ENCODE measurements at places on chromosomes 5 and 9.
A peak's percentile ranks its signal among the peaks of the same experiment; 100 is the strongest.

- no peak overlapping the region for H3K27ac ChIP-seq
- no peak overlapping the region for H3K4me3 ChIP-seq
- no peaks in the 10 kb centered on the region for H3K36me3 ChIP-seq
- DNase-seq: no peak
- H3K27me3 ChIP-seq: no peaks in the 10 kb centered on the region
These were observed 831.7 kb downstream of the MTRR start for GRCh38 chr5:8700671-8701070.

GRCh38 chr9:113131689-113132151 is 19.1 kb upstream of the SLC31A2 start:
- H3K36me3 ChIP-seq: no peaks in the 10 kb centered on the region
- no peak overlapping the region for H3K4me3 ChIP-seq
- H3K27ac ChIP-seq: no peak overlapping the region

- no peak overlapping the region for H3K27ac ChIP-seq
- H3K36me3 ChIP-seq: no peaks in the 10 kb centered on the region
- H3K27me3 ChIP-seq: no peaks in the 10 kb centered on the region
- peaks cover 17% of the 10 kb centered on the region for H3K4me1 ChIP-seq
These were observed 42.7 kb downstream of the SVEP1 start for GRCh38 chr9:110536822-110537221.

DNA sequence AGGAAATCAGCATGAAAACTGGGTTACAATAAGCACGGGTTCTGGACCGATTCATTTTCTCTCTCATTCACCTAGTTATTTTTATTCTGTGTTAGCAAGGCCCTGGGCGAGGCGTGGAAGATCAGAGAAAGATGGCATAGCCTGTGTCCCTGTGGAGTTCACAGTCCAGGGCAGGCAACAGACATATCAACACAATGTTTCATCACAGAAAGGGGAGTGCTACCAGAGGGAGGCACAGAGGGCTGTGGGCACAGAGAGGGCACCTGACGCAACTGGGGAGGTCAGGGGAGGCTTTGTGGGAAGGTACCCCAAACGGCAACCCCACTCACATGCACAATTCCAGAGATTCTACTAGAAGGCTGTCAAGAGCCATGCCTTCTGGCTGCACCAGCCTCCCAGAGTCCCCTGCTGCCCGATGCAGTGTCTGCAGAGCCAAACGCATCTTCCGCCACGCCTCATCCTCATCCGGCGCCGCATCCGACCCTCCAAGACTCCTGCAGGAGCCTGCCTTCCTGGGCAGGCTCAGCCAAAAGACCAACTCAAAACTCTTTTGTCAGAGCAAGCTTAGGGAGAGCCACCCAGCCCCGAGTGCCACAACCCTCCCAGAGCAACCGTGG is 1.4 kb downstream of the FAM193B start:
- H3K36me3 ChIP-seq: peaks cover 7% of the 10 kb centered on the region
- H3K27ac ChIP-seq: peak overlapping the region; percentile 84
- no peaks in the 10 kb centered on the region for H3K27me3 ChIP-seq
- peak overlapping the region; percentile 90 for H3K4me3 ChIP-seq
- DNase-seq: no peak

DNA sequence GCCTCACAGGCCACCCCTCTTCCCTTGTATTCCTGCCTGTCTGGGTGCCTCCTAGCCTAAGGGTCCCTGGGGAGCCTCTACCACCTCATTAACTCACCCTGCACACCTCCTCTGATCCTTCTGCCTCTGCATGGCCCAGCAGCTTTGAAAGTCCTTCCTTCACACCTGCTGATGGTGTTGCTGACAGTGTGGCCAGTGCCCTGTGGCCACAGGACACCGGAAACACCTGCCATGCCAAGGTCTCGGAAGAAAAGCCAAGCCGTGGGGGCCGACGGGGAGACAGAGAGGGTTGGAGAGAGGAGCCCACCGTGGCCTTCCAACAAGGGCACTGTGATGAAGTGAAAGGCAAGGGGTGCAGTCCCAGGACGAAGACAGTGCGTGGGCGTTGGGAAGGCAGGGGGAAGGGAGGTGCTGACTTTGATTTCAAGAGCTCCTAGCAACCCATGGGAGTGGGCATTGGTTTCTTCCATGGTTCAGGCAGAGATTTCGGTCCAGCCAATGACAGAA is 4.1 kb downstream of the BTNL9 start:
- no peak overlapping the region for H3K4me3 ChIP-seq
- no peaks in the 10 kb centered on the region for H3K36me3 ChIP-seq
- DNase-seq: no peak
- no peak overlapping the region for H3K27ac ChIP-seq
- no peaks in the 10 kb centered on the region for H3K4me1 ChIP-seq

DNA sequence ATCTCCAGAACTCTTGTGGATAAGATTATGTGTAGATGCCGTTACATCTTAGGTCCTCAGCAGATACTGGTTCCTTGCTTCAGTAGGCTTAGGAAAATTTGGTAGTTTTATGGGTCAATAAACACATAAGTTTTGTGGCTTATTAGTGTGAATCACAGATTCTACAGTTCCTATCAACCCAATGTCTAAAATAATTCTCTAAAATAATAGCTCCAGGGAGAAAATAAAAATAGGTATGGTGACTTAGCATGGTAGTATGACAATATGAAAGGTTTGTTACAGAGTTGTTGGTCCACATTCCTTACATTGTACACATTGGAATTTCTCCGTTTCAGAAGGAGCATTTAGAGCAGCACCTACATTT is 91.7 kb downstream of the AOPEP start:
- H3K27ac ChIP-seq: peak overlapping the region; percentile 77
- H3K36me3 ChIP-seq: peaks cover 8% of the 10 kb centered on the region
- no peak for DNase-seq
- peaks cover 61% of the 10 kb centered on the region for H3K4me1 ChIP-seq

GRCh38 chr5:134083517-134083916 is 31.0 kb upstream of the TCF7 start:
- H3K27ac ChIP-seq: no peak overlapping the region
- peak; percentile 58 for DNase-seq
- H3K4me3 ChIP-seq: no peak overlapping the region
- peaks cover 6% of the 10 kb centered on the region for H3K4me1 ChIP-seq
- peaks cover 1% of the 10 kb centered on the region for H3K27me3 ChIP-seq

DNA sequence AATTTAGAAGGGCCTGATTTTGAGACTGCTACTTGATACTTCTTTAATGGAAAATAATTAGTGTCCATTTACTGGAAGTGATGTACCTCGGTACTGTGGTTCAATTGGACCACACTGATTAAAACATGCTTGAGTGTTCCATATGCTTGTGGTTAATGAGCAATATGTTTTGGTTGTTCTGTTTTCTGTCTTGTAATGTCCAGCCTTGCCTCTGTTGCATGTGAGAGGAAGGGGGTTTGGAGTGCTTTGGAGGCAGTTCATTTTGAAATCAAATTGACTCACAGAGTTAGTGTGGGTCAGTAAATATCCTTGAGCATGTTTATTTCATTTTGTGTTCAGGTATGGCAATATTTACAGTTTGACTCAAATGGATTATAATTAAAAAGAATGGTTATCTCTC is 334.4 kb downstream of the ARHGEF28 start:
- H3K4me1 ChIP-seq: peaks cover 9% of the 10 kb centered on the region
- H3K36me3 ChIP-seq: no peaks in the 10 kb centered on the region
- no peak overlapping the region for H3K4me3 ChIP-seq
- H3K27me3 ChIP-seq: no peaks in the 10 kb centered on the region
- DNase-seq: no peak
- H3K27ac ChIP-seq: no peak overlapping the region

DNA sequence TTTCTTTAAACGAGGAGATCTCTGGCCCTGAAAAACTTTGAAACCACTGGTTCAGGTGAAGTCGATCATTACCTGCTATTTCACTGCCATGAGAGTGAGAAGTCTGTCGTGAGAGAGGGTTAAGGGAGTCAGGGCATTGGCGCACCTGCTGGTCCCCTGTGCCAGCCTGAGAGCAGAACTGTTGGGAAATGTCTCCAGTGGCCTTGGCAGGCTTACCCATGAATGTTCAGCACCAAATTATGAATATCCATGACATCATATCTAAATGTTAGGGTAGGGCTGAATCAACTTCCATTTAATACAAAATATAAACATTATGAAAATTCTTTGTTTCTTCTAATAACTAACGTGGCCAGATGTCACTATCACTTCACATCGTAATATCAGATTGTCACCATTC is 379.3 kb downstream of the KDM4C start:
- peaks cover 3% of the 10 kb centered on the region for H3K4me1 ChIP-seq
- H3K27me3 ChIP-seq: no peaks in the 10 kb centered on the region
- no peak overlapping the region for H3K4me3 ChIP-seq
- H3K27ac ChIP-seq: no peak overlapping the region
- peaks cover 15% of the 10 kb centered on the region for H3K36me3 ChIP-seq
- DNase-seq: no peak

DNA sequence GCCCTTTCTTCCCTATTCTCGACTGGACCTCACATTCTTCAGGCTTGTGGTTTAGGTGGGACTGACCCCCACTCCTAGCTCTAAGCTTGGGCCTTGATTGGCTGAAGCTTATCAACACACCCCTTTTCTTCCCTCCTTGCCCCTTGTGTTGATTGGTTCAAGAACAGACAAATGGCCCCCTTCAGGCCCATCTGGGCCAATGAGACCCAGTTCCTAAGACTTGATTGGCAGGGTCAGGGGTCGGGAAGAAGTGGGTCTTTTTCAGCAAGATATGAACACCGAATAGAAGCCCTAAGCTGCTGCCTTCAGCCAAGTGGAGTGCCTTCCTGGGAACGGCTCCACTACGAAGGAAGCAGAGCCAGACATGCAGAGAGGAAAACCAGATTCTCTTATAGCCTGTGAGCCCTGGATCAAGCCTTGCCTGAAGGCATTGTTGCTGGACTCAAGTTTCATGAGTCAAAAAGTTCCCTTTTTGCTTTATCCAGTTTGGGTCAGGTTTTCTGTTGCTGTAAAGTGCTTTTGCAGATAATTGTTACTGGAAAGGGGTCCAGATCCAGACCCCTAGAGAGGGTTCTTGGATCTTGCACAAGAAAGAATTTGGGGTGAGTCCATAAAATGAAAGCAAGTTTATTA is 22.4 kb upstream of the NCS1 start:
- H3K27me3 ChIP-seq: no peaks in the 10 kb centered on the region
- DNase-seq: no peak
- H3K4me3 ChIP-seq: no peak overlapping the region
- no peaks in the 10 kb centered on the region for H3K36me3 ChIP-seq
- H3K4me1 ChIP-seq: peaks cover 8% of the 10 kb centered on the region

DNA sequence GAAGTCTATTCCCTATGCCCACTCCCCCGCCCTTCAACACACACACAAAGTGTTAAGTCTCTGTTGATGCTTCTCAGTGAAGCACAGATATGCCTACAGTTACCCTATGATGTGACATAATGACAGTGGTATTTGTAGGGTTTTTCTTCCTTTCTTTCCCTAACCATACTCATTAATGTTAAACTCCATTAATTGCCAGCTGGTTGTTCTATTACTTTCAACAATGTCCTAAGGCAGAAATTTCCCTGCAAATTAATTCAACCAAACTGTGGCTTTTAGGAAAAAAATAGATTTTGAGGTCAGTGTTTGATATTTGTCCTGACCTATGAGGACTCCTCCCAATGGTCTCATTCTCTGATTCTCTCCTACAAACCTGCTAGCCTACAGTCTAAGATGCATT is 38.2 kb upstream of the SLCO6A1 start:
- H3K27ac ChIP-seq: no peak overlapping the region
- no peak for DNase-seq
- H3K36me3 ChIP-seq: no peaks in the 10 kb centered on the region
- H3K4me1 ChIP-seq: peaks cover 9% of the 10 kb centered on the region
- H3K4me3 ChIP-seq: no peak overlapping the region
- H3K27me3 ChIP-seq: no peaks in the 10 kb centered on the region

- H3K4me3 ChIP-seq: peak overlapping the region; percentile 89
- H3K4me1 ChIP-seq: peaks cover 76% of the 10 kb centered on the region
- H3K27ac ChIP-seq: peak overlapping the region; percentile 91
- peaks cover 15% of the 10 kb centered on the region for H3K36me3 ChIP-seq
- no peaks in the 10 kb centered on the region for H3K27me3 ChIP-seq
These were observed 2.0 kb downstream of the PDLIM7 start for GRCh38 chr5:177495243-177496060.

- H3K4me1 ChIP-seq: peaks cover 42% of the 10 kb centered on the region
- no peaks in the 10 kb centered on the region for H3K36me3 ChIP-seq
- DNase-seq: no peak
- H3K27ac ChIP-seq: peak overlapping the region; percentile 86
- no peaks in the 10 kb centered on the region for H3K27me3 ChIP-seq
These were observed 45.4 kb downstream of the ANXA2R start for GRCh38 chr5:42994555-42995359.

DNA sequence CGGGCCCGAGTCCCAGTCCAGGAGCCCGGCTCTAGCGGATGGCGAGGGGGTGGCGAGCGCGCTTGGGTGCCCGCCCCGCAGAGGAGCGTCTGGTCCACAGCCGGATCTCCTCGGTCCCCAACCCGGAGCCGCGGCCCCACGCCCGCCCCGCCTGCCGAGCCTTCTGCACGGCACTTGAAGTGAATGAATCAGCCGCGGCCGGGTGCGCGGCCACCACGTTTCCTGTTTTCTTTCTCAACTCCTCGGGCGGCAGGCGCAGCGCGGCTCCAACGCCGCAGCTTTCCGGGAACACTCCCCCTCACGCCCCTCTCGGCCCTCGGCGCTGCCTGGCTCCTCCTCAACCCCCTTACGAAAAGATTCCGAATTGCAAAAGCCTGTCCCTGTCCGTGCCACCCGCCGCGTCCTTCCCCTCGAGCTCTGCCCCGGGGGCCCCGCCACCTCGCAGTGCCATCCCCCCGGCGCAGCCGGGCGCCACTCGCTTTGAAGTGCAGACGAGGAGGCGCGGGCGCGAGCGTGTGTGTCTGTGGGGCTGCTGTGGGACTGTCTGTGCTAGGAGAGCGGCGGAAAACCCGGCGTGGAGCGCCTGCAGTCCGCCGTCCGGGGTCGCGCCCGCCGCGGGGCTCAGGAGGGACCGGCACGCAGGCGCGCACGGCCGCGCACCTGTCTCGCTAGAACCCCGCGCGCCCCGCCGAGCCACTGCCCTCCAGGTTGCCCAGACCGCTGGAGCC is 456.6 kb downstream of the RAB3C start:
- no peaks in the 10 kb centered on the region for H3K36me3 ChIP-seq
- peaks cover 56% of the 10 kb centered on the region for H3K4me1 ChIP-seq
- peak overlapping the region; percentile 89 for H3K27ac ChIP-seq
- peak overlapping the region; percentile 91 for H3K4me3 ChIP-seq
- DNase-seq: peak; percentile 93

GRCh38 chr5:88214655-88215054 is 54.0 kb downstream of the TMEM161B start:
- H3K27me3 ChIP-seq: no peaks in the 10 kb centered on the region
- DNase-seq: no peak
- H3K36me3 ChIP-seq: peaks cover 18% of the 10 kb centered on the region
- no peak overlapping the region for H3K4me3 ChIP-seq
- no peak overlapping the region for H3K27ac ChIP-seq

- H3K4me1 ChIP-seq: no peaks in the 10 kb centered on the region
- peak; percentile 52 for DNase-seq
- no peaks in the 10 kb centered on the region for H3K36me3 ChIP-seq
- H3K4me3 ChIP-seq: no peak overlapping the region
- H3K27ac ChIP-seq: no peak overlapping the region
These were observed 63.4 kb downstream of the PSD2 start for GRCh38 chr5:139859013-139859412.

DNA sequence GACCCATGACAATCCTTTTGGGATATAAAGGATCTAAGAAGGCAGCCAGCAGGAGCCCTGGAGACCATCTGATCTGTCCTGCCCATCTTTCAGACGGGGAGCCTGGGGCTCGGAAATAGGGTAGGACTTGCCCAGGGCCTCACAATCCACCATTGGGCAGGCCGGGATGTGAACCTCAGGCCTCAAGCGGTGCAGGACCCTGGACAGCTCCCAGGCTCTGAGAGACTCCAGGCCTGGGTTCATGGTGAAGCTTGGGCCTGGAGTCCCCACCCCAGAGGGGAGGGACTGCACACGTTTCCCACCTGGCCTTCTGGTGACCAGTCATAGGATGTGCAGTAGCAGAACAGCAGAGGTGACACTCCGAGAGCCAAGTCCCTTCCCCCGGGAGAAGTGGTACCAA is 36.6 kb upstream of the RAPGEF1 start:
- H3K27ac ChIP-seq: no peak overlapping the region
- peaks cover 21% of the 10 kb centered on the region for H3K27me3 ChIP-seq
- DNase-seq: no peak

Measured in chondrocyte (in vitro differentiated cells).